ENCODE measurements at places on chromosomes 12 and 14.
A peak's percentile ranks its signal among the peaks of the same experiment; 100 is the strongest.

GRCh38 chr12:38934686-38935085 is 29.3 kb upstream of the CPNE8 start:
- DNase-seq = no peak

- no peak for DNase-seq
Measured at GRCh38 chr12:53268630-53269562, 797 bp downstream of the ESPL1 start.

GRCh38 chr12:15633201-15633600 is 156.0 kb downstream of the EPS8 start:
- DNase-seq = no peak

DNA sequence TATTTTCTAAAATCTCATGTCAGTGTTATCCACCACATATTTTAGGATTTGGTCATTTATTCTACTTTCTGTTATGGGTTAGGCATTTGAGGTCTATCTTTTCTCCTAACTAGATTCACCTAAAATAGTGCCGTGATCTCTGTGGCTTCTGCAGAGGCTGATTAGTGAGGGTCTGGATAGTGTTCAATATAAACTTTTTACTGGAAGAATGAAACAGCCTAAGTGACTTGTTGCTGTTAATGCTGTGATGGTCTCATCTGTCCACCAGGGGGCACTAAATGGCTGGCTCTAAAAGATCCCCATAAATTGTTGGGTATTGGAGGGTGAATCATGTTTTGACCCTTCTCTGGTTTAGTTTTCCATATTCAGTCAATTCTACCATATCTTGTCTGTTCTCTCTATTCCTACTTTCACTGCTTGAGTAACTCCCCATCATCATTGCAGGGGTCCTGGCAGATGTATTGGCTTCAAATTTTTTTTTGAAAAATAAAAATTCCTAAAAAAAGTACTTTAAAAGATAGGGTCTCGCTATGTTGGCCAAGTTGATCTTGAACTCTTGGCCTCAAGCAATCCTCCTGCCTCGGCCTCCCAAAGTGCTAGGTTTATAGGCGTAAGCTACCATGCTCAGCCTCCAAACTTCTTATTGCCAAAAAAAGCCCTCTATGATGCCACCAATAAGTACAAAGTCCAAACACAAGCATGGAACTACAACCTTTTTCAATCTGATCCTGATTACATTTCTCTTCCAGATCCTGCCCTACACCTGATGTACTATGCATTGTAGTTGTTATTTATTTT is 6.9 kb downstream of the PABPN1 start:
- DNase-seq = peak; percentile 72

- DNase-seq = no peak
Measured at GRCh38 chr14:89617481-89618329, 200.7 kb upstream of the FOXN3 start.

DNA sequence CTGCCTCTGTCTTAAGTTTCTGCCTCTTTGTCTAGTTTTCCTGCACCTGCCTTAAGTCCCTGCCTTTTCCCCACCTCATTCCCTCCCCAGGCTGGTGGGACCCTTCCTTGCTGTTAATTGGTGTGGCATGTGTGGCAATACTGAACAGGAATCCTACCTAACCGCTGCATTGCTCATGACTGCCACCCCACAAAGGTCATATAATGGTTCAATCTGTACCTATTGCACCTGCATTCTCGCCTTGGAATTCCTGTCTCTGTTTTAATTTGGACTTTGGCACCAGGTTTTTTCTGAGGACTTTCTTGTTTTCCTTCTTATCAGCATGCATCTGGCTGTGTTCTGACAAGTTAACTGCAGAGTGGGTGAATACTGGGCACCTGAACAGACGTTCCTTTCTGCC is 966.2 kb upstream of the TMEM132C start:
- DNase-seq = no peak

- DNase-seq = no peak
Measured at GRCh38 chr12:124376435-124376834, 81.5 kb downstream of the RFLNA start.

DNA sequence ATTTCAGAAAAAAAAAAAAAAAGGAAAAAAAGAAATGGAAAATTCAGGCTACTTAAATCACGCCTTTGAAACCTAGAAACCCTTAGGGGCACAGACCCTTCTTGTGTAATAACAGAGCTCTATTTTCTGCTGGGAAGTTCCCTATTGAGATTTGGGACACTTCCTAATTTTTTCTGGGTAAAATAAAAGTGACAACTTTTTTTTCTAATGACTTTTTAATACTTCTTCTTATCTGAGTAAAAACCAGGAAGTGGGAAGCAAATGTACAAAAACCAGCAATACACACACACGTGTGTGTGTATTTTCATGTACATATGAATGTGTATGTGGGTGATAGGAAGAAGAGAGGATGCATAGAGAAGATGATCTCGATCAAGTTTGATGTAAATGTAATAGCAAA is 35.8 kb downstream of the ETV6 start:
- DNase-seq = no peak

GRCh38 chr12:5264006-5264405 is 167.9 kb upstream of the NTF3 start:
- DNase-seq = no peak

- DNase-seq = no peak
Measured at GRCh38 chr12:56071648-56072047, 8.3 kb upstream of the ERBB3 start.

- DNase-seq = no peak
Measured at GRCh38 chr12:84624601-84625000, 288.0 kb downstream of the SLC6A15 start.

- DNase-seq = no peak
Measured at GRCh38 chr12:127650626-127651025, 616.3 kb upstream of the TMEM132C start.

DNA sequence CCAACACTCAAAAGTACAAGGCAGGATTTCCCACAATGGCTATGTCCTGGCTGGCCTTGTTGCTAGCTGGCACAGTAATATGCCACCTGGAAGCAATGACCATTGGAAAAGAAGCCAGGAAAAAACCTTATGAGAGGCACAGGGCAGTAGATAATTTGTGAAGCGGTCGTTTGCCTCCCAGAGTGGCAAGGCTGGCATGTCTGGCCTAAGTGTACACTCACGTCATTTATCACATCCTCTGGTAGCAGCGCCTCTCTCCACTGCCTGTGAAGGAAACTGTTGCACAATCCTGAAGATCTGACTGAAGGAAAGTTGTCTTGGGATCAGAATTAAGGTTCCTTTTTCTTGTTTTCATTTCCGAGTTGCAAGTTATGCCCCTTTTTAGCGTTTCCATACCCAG is 408.5 kb downstream of the ZFP36L1 start:
- no peak for DNase-seq

DNA sequence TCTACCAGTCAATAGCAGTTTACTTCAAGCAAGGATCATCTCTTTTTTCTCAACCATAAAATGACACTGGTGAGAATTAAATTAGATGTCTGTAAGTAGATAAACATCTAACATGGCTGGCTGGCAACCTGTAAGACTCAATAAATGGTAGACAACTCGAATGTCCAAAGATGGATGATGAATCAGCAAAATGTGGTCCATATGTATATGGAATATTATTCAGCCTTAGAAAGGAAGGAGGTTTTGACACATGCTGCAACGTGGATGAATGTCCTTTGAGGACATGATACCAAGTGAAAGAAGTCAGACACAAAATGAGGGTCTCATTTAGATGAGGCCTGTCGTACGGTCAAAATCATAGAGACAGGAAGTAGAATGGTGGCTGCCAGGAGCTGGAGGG is 46.2 kb downstream of the SPRING1 start:
- no peak for DNase-seq

- no peak for DNase-seq
Measured at GRCh38 chr12:68981516-68981915, 48.5 kb upstream of the CPM start.

- DNase-seq = no peak
Measured at GRCh38 chr12:127448906-127449305, 818.1 kb upstream of the TMEM132C start.

DNA sequence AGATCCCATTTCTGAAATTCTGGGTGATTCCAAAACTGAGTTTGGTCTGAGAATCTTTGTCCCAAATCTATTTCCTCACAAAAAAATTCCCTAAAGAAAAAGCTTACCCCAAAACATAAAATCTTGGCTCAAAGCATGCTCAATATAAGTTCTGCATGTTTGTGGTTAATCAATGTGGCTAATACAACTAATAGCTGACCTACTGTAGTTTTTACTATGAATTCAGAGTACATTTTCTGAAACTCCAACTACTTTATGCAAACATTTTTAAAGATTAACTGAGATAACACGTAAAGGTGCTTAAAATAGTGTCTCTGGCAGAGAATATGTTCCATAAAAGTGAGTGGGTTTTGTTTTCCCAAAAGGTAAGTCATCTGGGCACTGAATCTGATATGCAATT is 133.1 kb downstream of the MED13L start:
- no peak for DNase-seq

All from Jurkat, Clone E6-1 (cell line).